ENCODE measurements at places on chromosomes 1 and 21. TPM values are rescaled to one million over a fixed set of nuclear protein-coding genes. Genes with fewer than 3 reads are reported as not detected.

OR2T11 gene
- not detected for total RNA-seq

TSPAN1 gene
- total RNA-seq: not detected

DNA sequence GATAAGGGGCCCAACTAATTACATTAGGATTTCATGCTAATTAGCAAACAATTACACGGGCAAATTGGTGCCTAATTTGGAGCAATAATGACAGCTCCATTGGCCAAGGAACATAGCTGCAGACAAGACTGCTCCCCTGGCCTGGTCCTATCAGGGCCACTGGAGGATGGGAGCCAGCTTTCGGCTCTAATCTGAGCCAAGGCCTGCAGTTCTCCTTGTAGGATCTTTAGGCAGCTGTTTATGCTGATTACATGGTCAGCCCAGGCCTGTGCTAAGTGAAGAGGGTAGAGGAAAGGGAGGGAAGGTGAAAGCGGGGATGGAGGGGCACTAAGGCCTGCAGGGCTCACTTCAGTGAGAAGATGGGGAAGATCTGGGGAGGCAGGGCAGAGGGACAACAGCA lies 12.4 kb upstream of the ADGRB2 start:
- DNase-seq: no peak
- H3K4me3 ChIP-seq: no peak overlapping the region
- no peak overlapping the region for H3K27ac ChIP-seq

GRCh38 chr1:184002071-184002470 lies 35.5 kb downstream of the COLGALT2 start:
- DNase-seq: no peak
- H3K4me3 ChIP-seq: no peak overlapping the region
- H3K27me3 ChIP-seq: peaks cover 2% of the 10 kb centered on the region
- H3K4me1 ChIP-seq: no peaks in the 10 kb centered on the region
- no peak overlapping the region for H3K27ac ChIP-seq

Measured in activated CD4-positive, alpha-beta T cell treated with anti-CD3 and anti-CD28 coated beads, Interleukin-2, amount 10 ng/mL, durations not matched to agents 7 days and 5 days (primary cell).